ENCODE measurements at places on chromosomes 1 and 21.
A peak's percentile ranks its signal among the peaks of the same experiment; 100 is the strongest.

DNA sequence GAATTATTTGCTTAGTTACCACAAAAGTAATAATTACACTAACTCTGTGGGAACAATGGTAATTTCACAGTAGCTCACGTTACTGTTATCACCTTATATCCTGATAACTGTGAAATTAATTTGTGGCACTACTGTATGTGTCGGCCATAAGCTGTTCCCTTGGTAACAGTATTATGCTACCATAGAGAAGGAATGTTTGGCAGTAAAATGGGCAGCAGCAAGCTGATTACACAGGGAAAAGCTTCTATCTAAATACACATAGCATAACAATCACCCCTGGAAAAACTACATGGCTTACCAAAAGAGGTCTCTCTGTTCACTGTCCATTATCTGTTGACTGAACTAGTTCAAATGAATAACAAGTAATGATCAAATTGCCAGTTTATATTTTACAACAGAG, 124.1 kb downstream of the DPYD start:
- no peak for DNase-seq

GRCh38 chr21:31181082-31181750, 142.9 kb upstream of the KRTAP19-8 start:
- DNase-seq: no peak

- no peak for DNase-seq
These were observed 6.8 kb upstream of the SFN start for GRCh38 chr1:26856181-26856580.

DNA sequence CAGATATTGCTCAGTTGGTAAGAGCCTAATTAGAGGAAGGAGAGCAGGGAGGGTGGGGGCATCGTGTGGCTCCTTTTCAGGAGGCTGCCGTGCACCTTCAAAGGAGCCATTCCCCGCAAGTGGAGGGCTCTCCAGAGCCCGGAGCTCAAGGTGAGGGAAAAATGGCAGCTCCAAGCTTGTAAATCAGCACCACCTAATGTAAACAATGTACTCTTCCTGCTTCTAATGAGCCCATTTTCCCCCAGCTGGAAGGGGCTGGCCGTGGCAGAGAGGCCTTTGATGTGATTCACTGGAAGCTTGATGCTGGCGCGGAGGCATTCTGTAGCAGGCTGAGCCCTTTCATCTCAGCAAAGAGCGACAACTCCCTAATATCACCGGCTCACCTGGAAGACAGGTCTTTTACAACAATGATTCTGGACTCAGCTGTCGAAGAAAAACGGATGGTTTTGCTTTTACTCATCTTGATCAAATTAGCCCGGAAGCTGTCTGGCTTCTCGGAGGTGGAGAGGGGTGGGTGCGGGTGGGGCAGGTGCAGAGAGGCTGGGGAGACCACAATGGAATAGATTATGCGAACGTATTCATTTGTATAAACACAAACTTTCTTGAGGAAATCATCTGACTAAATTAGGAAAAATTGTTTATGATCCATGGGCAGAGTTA, 112.5 kb downstream of the RRAGC start:
- no peak for DNase-seq

DNA sequence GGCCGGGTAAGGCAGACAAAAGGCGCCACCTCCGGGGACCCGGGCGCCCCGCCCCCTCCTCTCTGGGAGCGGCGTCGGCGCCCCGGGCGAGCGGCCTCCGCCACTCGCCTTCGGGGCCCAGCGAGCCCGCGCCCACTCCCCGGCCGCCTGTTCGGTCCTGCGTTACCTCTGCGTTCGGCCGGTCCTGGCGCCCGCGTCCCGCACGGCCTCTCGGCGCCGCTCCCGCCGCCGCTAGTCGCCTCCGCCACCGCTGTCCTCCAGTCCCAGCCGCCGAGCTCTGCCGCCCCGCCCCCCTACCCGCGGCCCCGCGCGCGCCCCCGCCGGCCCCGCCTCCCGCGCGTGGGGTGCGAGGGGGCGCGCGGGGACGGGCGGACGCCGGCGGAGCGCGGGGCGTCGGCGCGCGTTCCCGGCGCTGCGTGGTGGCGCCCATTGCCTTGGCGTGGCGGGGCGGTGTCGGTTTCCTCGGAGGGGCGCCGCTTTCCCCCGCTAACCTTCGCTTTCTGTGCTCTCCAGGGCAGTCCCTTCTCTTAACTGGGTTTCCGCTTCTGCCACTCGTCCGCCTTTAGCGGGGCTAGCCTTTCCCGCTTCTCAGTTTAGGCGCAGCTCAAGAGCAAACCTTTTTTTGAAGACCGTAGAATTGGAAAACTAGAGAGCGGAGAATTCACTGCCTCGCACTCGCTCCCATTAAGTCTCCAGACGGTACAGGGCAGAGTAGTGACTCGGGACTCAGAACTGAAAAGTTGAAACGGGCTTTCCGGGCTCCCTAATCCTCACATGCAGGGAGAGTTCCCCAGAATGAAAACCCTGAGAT, at the start of gene HP1BP3:
Gene HP1BP3, minus strand, starts transcription at position 279 of the 811 bp plus-strand sequence. CDS start 6,867 bp downstream, outside the sequence.
- peak; percentile 55 for DNase-seq

DNA sequence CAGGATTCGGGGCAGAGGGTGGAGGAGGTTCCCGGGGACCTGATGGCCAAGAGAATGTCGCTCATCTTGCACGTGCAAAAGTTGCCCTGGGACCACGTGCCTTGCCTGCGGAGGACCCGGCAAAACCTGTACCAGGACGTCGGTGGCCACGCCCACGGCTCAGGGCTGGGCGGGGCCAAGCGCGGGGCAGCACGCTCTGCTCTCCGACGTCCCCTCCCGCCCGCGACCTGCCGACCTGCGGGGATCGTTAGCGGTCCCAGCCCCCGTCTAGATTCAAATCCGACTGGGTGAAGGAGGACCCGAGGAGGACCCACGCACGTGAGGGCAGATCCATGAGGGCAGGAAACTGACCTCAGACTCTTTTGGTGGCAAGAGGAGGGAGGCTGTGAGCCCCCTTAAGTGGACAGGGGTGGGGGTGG, at the start of gene C1orf167:
Gene C1orf167, plus strand, starts transcription at position 206 of the 419 bp plus-strand sequence. CDS start 2,208 bp downstream, outside the sequence.
- no peak for DNase-seq

DNA sequence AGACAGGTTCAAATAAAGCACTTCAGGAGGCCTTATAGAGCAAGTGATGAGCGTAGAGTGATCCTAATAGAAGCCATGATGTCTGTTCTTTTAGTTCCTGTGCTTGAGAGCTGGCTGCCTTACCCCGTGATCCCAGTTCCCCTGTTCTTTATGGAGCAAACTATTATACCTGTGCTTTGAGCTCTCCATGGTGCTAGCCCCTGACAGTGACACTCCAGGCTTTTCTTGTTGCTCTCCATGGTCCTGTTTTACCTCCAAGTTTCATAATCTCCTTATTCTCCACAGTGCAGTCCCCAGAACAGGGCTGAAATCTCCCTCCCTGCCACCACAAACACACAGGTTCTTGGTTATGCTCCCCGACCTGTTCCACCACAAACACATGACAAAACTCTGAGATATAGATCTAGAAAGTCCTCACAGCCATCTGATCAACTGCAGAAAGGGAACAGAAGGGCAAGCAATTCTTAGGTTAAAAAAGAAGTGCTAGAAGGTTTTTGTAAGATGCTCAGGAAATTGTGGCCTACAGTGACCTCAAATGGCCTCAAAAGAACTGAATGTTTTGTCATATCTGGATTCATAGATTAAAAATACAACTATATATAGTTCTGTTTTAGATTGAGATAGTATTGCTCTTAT, 6.0 kb downstream of the CADM3 start:
- DNase-seq: peak; percentile 55

GRCh38 chr1:199510314-199510713, 517.2 kb upstream of the NR5A2 start:
- no peak for DNase-seq
